Heart right ventricle (tissue), 16 donors: ENCODE measurements at places on chromosomes 4 and X. TPM values are rescaled to one million over a fixed set of nuclear protein-coding genes. Genes with fewer than 3 reads are reported as not detected.

DNA sequence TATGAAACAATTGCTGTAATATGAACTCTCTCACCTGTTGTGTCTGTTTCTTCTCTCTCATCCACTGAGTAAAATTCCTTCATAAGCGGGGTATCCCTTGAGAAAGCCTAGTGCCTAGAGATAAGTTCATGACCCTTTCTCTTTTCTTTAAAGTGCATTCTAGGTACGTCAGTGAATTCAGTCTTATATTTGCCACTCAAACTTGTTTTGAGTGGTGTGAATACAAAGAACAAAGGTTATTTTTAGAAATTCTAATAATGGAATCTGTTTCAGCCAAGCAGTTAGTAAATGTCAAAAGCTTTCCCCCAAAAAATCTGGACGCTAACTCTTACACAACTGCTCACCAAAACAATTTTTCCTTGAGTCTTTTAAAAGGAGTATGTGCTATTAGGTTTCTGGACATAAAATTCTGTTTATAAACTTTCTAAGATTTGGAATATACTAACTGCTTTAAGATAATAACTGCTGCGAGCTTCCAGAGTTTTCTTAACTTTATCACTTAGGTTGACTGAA is 112.0 kb downstream of the VEGFC start:
- no peaks in the 10 kb centered on the region for H3K36me3 ChIP-seq
- H3K4me1 ChIP-seq = peaks cover 31% of the 10 kb centered on the region
- H3K4me3 ChIP-seq = no peak overlapping the region
- DNase-seq = no peak

NSDHL gene
- 14.2 TPM for total RNA-seq

DNA sequence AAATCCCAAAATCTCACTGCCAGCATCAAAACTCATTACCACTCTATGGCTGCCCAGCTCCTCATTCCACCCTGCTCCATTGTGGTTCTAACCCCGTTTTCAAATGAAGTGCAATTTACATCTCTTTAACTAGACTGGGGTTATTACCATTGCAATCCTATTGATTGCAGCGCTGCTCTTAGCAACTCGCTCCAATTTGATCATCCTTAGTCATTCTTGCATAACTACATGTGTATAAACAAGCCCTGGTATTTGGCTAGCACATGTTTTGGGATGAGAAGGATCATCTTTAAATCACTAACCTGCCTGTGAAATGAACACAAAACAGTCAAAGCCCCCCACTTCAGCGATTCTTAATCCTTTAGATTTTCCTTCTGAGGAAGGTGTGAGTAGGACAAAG is 340.1 kb upstream of the PPARGC1A start:
- H3K27me3 ChIP-seq = no peaks in the 10 kb centered on the region
- H3K36me3 ChIP-seq = no peaks in the 10 kb centered on the region
- DNase-seq = no peak
- peaks cover 7% of the 10 kb centered on the region for H3K4me1 ChIP-seq
- no peak overlapping the region for H3K4me3 ChIP-seq

DNA sequence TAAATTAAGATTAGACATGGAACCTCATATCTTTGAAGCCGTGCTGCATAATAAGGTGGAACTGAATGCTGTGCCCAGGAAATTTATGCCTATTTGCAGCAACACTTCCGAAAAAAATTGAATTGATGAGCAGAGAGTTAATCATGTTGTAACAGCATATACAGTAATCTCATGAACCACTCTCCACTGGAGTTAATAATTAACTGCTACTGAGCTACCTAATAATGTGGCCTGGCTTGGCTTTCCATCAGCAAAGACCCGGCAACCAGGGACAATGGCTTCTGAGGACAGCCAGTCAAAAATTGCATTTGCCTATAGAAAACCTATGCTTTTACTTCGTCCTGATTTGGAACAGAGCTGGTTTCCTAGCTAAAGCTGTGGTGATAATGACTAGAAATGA is 63.8 kb upstream of the GATB start:
- no peaks in the 10 kb centered on the region for H3K4me1 ChIP-seq
- no peak overlapping the region for H3K27ac ChIP-seq
- no peaks in the 10 kb centered on the region for H3K36me3 ChIP-seq
- no peaks in the 10 kb centered on the region for H3K27me3 ChIP-seq
- DNase-seq = no peak

DNA sequence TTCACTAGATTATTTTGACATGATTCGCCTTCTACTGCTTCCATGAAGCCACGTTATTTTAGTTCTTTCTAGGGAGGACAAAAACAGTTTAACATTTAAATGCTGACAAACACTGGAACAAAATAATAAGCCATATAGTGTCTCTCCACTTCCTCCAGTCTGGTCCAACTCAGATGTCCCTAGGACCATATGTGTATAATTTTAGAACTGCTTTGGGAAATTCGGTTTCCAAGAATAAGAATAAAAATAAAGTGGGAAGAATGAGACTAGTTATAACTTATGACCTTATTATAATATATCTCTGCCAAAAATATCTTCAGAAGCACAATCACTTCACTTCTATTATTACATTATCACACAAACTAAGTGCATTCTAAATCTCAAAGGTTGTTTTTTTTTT is 164.4 kb upstream of the POF1B start:
- no peaks in the 10 kb centered on the region for H3K27me3 ChIP-seq
- no peak overlapping the region for H3K4me3 ChIP-seq
- DNase-seq = no peak
- no peak overlapping the region for H3K27ac ChIP-seq

GRCh38 chr4:182704948-182705347 is 212.2 kb downstream of the DCTD start:
- DNase-seq = no peak
- no peak overlapping the region for H3K4me3 ChIP-seq
- no peaks in the 10 kb centered on the region for H3K36me3 ChIP-seq

GRCh38 chr4:130738233-130738632 is 1642.3 kb downstream of the C4orf33 start:
- H3K27me3 ChIP-seq = no peaks in the 10 kb centered on the region
- DNase-seq = no peak
- no peaks in the 10 kb centered on the region for H3K4me1 ChIP-seq
- H3K4me3 ChIP-seq = no peak overlapping the region
- H3K27ac ChIP-seq = no peak overlapping the region

- H3K36me3 ChIP-seq = no peaks in the 10 kb centered on the region
- DNase-seq = no peak
- H3K27ac ChIP-seq = no peak overlapping the region
Observed at GRCh38 chrX:1558761-1559468, 21.9 kb upstream of the P2RY8 start.

DNA sequence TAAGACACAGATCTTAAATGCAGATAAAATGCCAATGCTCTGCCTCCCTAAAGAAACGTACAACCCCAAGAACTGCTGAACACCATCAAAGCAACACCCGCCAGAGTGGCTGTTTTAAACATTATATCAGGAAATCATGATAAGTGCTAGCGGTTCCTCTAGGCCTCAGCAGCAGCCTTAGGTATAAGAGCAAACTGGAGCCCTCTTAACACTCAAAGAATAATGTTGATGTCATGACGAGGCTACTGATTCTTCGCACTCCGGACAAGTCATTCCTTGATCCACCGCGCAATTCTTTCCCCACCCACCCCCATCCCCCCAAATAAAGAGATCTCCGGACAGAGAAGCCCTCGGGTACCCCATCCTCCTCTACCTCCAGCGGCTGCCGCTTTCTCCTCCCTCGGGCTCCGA is 507 bp downstream of the LIN54 start:
- H3K27ac ChIP-seq = peak overlapping the region; percentile 85
- H3K36me3 ChIP-seq = no peaks in the 10 kb centered on the region
- H3K4me3 ChIP-seq = peak overlapping the region; percentile 79
- H3K27me3 ChIP-seq = no peaks in the 10 kb centered on the region
- peaks cover 20% of the 10 kb centered on the region for H3K4me1 ChIP-seq
- no peak for DNase-seq

- no peak overlapping the region for H3K4me3 ChIP-seq
- H3K27me3 ChIP-seq = no peaks in the 10 kb centered on the region
- H3K4me1 ChIP-seq = peaks cover 45% of the 10 kb centered on the region
Observed at GRCh38 chr4:145520172-145520571, 38.5 kb downstream of the SMAD1 start.

GRCh38 chr4:67746797-67747495 is 7.2 kb downstream of the GNRHR start:
- no peak overlapping the region for H3K4me3 ChIP-seq
- no peaks in the 10 kb centered on the region for H3K4me1 ChIP-seq
- H3K36me3 ChIP-seq = no peaks in the 10 kb centered on the region
- H3K27ac ChIP-seq = no peak overlapping the region
- no peak for DNase-seq

DNA sequence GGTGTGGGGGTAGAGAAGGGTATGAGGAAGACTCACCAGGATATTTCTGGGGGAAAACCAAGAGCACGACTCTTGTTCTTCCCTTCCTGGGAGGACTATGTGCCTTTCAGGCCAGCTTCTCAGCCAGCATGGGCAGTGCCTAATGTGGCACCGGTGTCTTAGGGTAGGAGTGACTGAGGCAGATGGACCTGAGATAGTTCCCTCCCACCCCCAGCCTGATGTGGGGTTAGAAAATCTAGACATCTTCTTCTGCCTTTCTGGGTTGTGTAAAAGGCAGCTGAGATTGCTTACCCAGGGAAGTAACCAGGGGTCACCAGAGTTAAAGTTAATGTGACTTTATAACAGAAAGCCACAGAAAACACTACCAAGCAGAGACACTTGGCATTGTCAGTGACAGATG is 127.3 kb downstream of the TMA16 start:
- no peak for DNase-seq
- no peak overlapping the region for H3K4me3 ChIP-seq

RAB33A gene
- 1.1 TPM for total RNA-seq

PAGE4 gene
- not detected for total RNA-seq

- H3K4me1 ChIP-seq = no peaks in the 10 kb centered on the region
- DNase-seq = no peak
- no peak overlapping the region for H3K27ac ChIP-seq
Observed at GRCh38 chr4:145019346-145019745, 78.7 kb downstream of the ANAPC10 start.

DNA sequence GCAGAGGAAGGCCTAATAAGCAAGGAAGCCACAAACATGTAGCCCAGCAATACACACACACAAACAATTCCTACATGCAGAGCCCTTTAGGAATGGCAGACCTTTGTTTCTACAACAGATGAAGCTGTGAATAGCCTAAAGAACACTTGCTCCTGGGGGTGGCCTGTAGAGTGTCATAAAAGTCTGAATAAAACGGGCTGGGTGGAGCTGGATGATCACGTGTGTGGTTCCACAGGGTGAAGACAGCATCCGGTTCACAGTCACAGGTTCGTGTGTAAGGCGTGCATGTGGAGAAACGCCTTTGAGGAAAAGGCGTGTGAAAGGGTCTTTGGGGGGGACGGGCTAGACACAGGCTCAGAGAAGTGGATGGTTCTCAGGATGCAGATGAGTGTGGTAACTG is 156.1 kb downstream of the AFAP1 start:
- H3K27ac ChIP-seq = no peak overlapping the region
- no peak for DNase-seq
- H3K36me3 ChIP-seq = no peaks in the 10 kb centered on the region
- H3K27me3 ChIP-seq = no peaks in the 10 kb centered on the region
- H3K4me1 ChIP-seq = peaks cover 24% of the 10 kb centered on the region
- no peak overlapping the region for H3K4me3 ChIP-seq

GRCh38 chr4:110108422-110108821 is 90.0 kb downstream of the ELOVL6 start:
- H3K27ac ChIP-seq = no peak overlapping the region
- no peaks in the 10 kb centered on the region for H3K36me3 ChIP-seq
- no peak overlapping the region for H3K4me3 ChIP-seq
- H3K27me3 ChIP-seq = no peaks in the 10 kb centered on the region
- no peaks in the 10 kb centered on the region for H3K4me1 ChIP-seq

ARHGAP10 gene
- 58.0 TPM for total RNA-seq

- no peaks in the 10 kb centered on the region for H3K27me3 ChIP-seq
- H3K36me3 ChIP-seq = no peaks in the 10 kb centered on the region
- no peak for DNase-seq
- peaks cover 3% of the 10 kb centered on the region for H3K4me1 ChIP-seq
- H3K27ac ChIP-seq = peak overlapping the region; percentile 79
- H3K4me3 ChIP-seq = peak overlapping the region; percentile 8
Observed at GRCh38 chrX:15299941-15300851, 15.2 kb downstream of the ASB11 start.

MGARP gene
- total RNA-seq = 1.1 TPM

DNA sequence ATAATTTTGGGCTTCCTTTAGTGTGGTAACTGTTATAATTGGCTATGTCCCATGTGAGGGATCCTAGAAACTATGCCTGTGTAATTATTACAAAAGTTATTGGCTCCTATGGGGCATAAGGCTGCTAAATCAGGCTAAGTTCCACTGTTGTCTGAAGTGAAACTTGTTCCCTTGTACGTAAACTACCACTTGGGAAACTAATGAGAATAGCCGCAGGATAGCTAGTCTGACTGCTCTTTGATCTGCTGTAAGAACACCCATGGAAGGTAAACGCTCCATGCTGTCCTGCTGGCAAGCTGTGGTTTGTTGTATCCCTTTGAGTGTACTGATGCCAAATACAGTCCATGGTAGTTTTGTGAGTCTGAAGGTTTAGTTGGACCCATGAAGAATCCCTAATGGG is 9.3 kb upstream of the MAOA start:
- H3K27me3 ChIP-seq = no peaks in the 10 kb centered on the region
- no peak overlapping the region for H3K4me3 ChIP-seq
- no peaks in the 10 kb centered on the region for H3K4me1 ChIP-seq
- no peak overlapping the region for H3K27ac ChIP-seq
- no peaks in the 10 kb centered on the region for H3K36me3 ChIP-seq
- no peak for DNase-seq

- no peaks in the 10 kb centered on the region for H3K4me1 ChIP-seq
- DNase-seq = no peak
- no peaks in the 10 kb centered on the region for H3K27me3 ChIP-seq
- no peak overlapping the region for H3K4me3 ChIP-seq
Observed at GRCh38 chrX:26672571-26672970, 456.6 kb downstream of the MAGEB5 start.

- H3K27me3 ChIP-seq = no peaks in the 10 kb centered on the region
- no peaks in the 10 kb centered on the region for H3K36me3 ChIP-seq
- no peak overlapping the region for H3K4me3 ChIP-seq
- peaks cover 17% of the 10 kb centered on the region for H3K4me1 ChIP-seq
- no peak overlapping the region for H3K27ac ChIP-seq
Observed at GRCh38 chr4:155548173-155548572, 118.5 kb upstream of the GUCY1A1 start.

PABPC4L gene
- 0.47 TPM for total RNA-seq

WNK3 gene
- total RNA-seq = 0.19 TPM

PDE6B gene
- total RNA-seq = 2.3 TPM

ARHGEF6 gene
- total RNA-seq = 39.5 TPM

GRCh38 chr4:76539979-76540378 is 105.0 kb downstream of the SHROOM3 start:
- no peaks in the 10 kb centered on the region for H3K36me3 ChIP-seq
- no peak overlapping the region for H3K27ac ChIP-seq
- no peak for DNase-seq
- peaks cover 8% of the 10 kb centered on the region for H3K4me1 ChIP-seq

MAPK10 gene
- total RNA-seq = 2.1 TPM

DIPK2B gene
- total RNA-seq = 13.7 TPM

- H3K27ac ChIP-seq = no peak overlapping the region
- no peaks in the 10 kb centered on the region for H3K27me3 ChIP-seq
- H3K36me3 ChIP-seq = no peaks in the 10 kb centered on the region
Observed at GRCh38 chrX:20263474-20263873, 3.2 kb downstream of the RPS6KA3 start.

- DNase-seq = no peak
- peaks cover 54% of the 10 kb centered on the region for H3K4me1 ChIP-seq
- no peaks in the 10 kb centered on the region for H3K36me3 ChIP-seq
Observed at GRCh38 chr4:87103086-87103485, 117.3 kb downstream of the KLHL8 start.

TMSB4X gene
- total RNA-seq = 2,442 TPM

GRCh38 chr4:47736555-47736954 is 101.3 kb downstream of the CORIN start:
- no peaks in the 10 kb centered on the region for H3K4me1 ChIP-seq
- no peak for DNase-seq
- H3K27ac ChIP-seq = no peak overlapping the region

SYN1 gene
- 12.1 TPM for total RNA-seq
